ENCODE measurements at places on chromosomes 1 and 21.

DNA sequence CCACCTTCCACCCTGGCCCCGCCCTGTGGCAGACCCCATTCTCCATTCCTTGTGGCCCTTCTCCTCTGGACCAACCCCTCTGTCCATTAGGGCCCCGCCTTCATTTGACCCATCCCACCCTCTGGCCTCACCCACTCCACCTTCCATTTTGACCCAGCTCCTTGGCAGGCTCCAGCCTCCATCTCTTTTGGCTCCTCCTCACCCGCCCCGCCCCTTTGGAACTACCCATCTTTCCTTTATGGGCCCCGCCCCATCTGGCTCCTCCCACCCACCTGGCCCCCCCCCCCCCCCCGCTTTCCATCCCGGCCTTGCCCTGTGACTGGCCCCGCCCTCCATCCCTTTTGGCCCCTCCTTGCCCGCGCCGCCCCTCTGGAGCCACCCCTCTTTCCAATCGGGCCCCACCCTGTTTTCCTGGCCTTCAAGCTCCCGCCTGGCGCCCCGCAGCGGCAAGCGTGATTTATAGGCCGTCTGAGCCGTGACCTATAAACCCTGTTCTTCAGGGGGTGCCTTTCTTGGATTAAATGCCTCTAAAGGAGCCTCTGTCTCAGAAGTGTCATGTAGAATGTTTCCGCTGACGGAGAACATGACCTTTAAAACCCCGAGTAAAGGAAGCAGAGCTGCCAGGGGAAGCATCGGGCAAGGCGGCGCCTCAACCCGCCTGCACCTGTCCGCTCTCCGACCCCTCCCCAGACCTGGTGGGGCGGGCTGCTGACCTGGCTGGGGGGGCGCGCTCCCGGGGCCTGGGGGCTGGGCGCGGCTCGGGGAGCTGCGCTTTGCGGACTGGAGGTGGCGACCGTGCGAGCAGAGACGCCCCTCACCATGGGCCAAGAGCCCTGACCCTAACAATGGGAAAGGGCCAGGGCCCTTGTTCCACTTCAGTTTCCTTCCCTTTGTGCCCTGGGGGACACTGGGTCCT, 178.0 kb downstream of the CAMTA1 start:
- peak; percentile 42 for DNase-seq

- DNase-seq, result peak; percentile 46
Measured at GRCh38 chr1:103525114-103525606, 339 bp upstream of the RNPC3 start.

- DNase-seq, result no peak
Measured at GRCh38 chr1:24805534-24806301, 60.5 kb downstream of the CLIC4 start.

DNA sequence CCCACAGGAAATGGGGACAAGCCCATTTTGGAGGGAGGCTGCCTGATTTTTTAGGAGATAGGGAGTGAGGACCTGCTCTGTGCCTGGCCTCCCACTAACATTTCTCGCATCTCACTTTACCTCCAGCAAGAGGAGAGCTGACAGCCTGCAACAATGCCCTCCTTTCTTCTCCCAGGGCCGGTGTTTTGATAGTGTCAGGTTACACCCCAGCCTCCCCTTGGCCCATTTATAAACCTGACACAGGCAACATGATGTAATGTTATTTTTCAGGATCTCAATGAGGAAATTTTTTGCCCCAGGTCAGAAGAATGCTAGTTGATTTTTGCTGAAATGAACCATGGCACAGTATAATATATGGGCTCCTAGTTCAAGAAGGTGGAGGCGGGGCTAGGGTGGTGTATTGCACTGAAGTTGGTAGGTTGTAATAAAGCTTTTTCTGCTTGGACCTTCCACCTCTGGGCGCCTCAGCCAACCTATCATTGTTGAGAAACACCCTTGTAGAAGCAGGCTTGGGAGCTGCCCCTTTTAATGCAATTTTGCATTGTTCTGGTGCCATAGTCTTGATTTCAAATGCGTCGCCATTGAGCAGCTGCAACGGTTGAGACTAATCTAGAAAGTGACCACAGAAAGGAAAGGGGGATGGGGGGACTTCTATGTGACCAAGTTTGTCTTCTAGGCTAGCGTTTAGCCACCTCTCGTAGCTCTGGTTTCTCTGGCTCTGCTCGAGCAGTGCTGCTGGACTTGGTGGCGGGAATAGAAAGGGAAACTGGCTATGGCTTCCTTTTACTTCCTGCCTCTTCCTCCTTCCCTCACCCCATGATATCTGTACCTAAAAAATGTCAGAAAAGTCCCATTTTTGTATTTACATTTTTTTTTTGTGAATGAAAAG, 53.0 kb downstream of the PBX1 start:
- DNase-seq, result no peak

- peak; percentile 68 for DNase-seq
Measured at GRCh38 chr1:91712981-91713841, 172.7 kb downstream of the TGFBR3 start.

DNA sequence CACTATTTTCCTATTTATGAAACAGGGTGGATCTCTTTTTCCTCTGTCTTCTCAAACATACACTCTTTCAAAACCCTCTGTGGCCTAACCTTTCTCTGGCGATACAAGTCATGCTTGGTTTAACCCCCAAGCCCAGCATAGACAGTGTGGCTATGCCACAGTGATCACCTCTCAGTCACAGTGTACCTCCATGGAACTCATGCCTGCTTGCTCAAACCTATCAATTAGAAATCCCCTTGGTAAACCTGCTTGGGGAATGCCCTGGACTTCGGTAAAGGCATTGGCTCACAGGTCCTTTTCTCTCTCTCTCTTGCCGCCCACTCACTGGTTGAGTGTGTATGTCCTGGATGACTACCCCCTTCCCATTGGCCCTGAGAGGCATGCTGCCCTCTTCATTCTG, 147.5 kb downstream of the CYYR1 start:
- peak; percentile 40 for DNase-seq

DNA sequence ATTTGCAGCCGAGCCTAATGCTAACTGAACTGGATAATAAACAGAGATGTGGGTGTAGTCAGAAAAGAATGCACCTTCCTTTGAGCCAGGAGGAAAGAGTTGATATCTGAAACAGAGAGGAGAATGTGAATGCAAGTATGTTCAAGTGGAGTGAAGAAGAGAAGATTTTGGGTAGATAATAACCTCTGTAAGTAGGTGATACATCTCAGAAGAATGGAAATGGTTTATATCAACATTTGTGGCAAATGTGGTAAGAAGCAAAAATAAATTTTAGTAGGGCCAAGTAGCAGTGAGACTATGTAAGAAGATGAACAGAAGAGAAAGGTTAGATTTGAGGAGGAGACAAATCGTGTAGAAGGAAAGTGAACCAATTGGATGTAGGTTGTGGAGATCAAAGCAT, 1.7 kb upstream of the DNTTIP2 start:
- DNase-seq, result no peak

DNA sequence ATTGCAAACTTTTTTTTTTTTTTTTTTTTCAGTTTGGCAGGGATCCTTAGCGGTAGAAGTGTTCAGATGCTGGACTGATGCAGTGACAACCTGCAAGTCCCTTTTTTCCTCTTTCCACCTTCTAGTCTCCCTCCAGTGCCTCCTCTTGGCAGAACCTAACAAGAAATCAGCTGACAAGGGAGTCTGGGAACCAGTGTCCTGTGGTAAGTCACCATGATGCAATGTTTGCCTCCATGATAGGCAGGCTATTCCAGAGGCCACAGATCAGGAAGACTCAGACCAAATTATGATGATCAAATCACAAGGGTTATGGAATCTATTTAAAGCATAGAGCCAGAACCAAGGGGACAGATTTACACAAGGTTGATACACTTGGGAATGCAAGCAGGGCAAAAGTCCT, 3.0 kb upstream of the CD34 start:
- DNase-seq, result no peak

GRCh38 chr1:36326499-36326898, 3.1 kb upstream of the EVA1B start:
- DNase-seq, result no peak

GRCh38 chr21:17612023-17612564, 607 bp downstream of the BTG3 start:
- peak; percentile 31 for DNase-seq

DNA sequence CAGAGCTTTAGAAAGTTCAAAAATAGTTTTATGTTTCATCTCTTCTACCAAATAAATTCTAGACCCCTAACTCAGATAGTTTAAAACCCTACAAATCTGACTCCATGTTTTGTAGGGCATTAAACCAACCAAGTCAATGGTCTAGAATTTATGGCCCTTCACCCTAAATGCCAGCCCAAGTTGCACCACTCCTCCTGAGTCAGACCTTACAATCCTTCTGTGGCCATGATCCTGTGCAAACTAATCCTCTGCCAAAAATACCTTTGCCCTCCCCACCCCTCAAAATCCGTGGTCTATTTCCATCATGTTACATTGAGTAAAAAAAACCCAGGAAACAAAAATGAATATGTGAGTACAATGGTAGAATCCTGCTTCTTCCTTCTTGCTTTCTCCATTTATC, 179.3 kb downstream of the NR5A2 start:
- no peak for DNase-seq

- no peak for DNase-seq
Measured at GRCh38 chr21:39136711-39137110, 46.5 kb downstream of the PSMG1 start.

DNA sequence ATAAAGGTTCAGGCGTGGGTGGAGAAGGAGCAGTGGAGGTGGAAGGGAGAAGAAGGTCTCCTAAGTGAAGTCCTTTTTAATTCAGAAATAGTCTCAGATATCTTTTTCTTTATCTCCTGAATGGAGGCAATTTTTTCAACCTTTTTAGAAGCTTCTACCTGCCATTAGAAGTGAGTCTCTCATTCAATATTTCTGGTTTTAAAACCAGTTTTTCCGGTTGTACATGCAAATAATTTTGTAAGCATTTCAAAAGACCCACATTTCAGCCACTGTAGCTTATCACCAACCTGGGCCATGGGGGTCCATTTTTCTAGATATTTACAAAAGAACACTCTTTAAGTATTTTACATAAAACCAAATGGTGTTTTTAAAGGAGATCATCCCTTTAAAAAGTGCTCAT, 1280.2 kb downstream of the NCAM2 start:
- DNase-seq, result no peak

DNA sequence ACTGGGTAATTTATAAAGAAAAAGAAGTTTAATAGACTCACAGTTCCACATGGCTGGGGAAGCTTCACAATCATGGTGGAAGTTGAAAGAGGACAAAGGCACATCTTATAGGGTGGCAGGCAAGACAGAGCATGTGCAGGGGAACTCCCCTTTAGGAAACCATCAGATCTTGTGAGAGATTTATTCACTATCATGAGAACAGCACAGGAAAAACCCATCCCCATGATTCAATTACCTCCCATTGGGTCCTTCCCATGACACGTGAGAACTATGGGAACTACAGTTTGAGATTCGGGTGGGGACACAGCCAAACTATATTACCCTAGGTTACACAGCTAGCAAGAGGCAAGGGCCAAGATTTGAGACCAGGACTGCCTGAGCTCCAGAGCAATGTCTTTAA, 30.4 kb upstream of the SOX13 start:
- DNase-seq, result no peak

DNA sequence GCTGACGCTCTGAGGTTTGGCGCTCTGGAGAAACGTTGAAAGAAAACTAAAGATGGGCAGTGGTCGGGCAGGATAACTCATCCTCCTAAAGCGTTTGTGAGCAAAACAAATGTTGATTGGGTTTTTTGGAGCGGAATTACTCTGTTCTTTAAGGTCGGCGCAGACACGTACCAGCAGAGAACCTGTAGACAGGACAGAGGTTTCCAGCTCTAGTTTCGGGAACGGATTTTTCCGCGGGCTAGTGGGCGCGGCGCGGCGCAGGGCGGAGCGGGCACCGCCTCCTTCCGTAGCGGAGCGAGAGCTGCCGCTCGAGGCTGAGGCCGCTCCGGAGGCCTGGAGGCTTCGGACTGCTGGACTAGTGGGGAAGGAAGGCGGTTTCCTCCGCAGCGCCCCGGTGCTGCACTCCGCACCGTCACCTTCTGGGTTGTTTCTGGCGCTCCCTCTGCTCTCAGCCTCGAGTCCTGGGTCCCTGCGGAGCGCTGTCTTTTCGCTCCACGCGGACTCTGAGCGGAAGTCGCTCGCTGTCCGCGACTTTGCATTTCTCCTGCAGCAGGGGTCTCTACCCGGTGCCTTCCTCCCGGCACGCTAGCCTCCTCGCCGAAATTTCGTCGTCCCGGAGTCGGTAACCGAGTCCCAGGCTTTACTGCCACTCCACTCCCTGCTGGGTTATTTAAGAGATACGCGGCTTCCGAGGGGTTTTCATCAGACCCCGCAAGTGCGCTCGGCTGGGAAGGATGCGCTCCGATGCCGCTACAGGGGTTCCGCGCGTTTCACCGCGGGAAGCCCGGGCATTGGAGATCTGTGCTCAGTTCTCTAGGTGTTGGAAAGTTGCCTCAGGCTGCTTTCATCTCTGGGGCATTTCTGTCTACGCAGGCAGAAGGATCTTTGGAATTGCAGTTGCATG, 7.0 kb downstream of the FOXD2 start:
- no peak for DNase-seq

DNA sequence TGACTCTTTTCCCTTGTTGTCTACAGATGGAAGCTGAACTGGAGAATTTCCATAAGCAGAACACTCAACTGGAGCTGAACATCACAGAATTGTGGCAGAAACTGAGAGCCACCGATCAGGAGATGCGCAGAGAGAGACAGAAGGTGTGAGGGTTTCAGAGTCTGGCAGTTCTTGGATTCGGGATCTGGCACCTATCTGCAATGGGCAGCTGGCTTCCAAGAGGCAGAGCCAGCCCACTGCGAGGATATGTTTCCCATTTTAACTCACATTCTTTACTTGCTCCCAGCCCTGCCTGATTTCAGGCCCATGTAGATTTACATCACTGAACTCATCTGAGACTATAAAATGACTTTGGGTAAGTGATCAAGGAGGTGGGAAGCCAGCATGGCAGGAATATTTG, 37.3 kb upstream of the TMEM125 start:
- no peak for DNase-seq

GRCh38 chr1:201307231-201307630, 23.9 kb downstream of the PKP1 start:
- no peak for DNase-seq

DNA sequence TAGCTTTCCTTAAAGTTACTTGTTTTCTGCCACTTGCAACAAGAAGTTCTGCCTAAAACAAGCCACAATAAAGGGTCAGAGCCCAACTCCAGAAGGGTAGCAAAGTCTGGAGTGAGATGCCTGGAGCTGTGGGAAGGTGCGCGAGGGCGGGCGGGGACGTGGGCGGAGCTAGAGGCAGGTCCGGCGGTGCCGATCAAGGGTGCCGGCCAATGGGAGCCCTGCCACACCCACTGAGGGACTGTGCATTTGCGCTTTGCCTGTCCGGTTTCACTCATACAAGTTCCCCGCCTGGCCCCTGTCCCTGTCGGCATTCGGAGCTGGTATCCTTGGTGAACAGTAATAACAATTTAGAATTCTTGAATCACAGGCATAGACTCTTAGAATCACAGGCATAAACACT, 732.4 kb downstream of the MATN1 start:
- DNase-seq, result no peak
